ENCODE measurements at places on chromosomes 6 and 20.

GRCh38 chr20:1894951-1895673 lies at the start of gene SIRPA:
TSS of gene SIRPA (plus strand) at chr20:1895407. CDS start at chr20:1895448, 41 bp downstream.
- H3K27me3 ChIP-seq = peaks cover 5% of the 10 kb centered on the region
- H3K27ac ChIP-seq = no peak within 1 kb of the TSS
- no peaks in the 10 kb centered on the region for H3K36me3 ChIP-seq

- no peaks in the 10 kb centered on the region for H3K4me1 ChIP-seq
- no peaks in the 10 kb centered on the region for H3K27me3 ChIP-seq
- H3K4me3 ChIP-seq = no peak within 1 kb of the TSS
- no peak for DNase-seq
Observed at GRCh38 chr6:53148684-53149083, at the start of gene GCM1. TSS of gene GCM1 (minus strand) at chr6:53148841. CDS start at chr6:53145632, 3,209 bp downstream.

DNA sequence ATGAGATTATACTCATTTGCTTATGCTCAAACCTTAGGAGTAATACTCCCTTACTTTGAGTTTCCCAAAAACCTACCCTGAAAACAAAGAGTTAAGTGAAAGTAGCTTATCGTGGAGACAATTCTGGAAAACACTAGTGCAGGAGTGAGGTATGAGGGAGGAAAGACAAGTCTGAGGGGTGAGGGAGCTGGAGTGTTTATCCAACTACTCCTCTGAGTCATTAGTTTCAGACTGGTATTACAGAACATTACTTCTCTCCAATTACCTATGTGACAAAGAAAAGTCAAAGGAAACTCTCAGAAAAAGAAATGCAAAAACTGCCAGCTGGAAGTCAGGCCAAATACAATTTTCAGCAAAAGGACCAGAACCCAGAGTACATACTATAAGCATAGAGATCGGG lies 171.1 kb upstream of the SPTLC3 start:
- H3K4me1 ChIP-seq = no peaks in the 10 kb centered on the region
- no peak overlapping the region for H3K4me3 ChIP-seq
- H3K27me3 ChIP-seq = no peaks in the 10 kb centered on the region
- no peak overlapping the region for H3K27ac ChIP-seq
- no peak for DNase-seq

GRCh38 chr6:24831771-24832716 lies 33.3 kb upstream of the ARMH2 start:
- no peaks in the 10 kb centered on the region for H3K4me1 ChIP-seq
- H3K27ac ChIP-seq = no peak overlapping the region
- no peak for DNase-seq
- no peak overlapping the region for H3K4me3 ChIP-seq
- H3K36me3 ChIP-seq = no peaks in the 10 kb centered on the region

All from H1 (cell line).